T-helper 2 cell (primary cell): ENCODE measurements at places on chromosomes 4 and X.

GRCh38 chr4:36325499-36325898 lies 44.1 kb downstream of the DTHD1 start:
- DNase-seq = no peak

DNA sequence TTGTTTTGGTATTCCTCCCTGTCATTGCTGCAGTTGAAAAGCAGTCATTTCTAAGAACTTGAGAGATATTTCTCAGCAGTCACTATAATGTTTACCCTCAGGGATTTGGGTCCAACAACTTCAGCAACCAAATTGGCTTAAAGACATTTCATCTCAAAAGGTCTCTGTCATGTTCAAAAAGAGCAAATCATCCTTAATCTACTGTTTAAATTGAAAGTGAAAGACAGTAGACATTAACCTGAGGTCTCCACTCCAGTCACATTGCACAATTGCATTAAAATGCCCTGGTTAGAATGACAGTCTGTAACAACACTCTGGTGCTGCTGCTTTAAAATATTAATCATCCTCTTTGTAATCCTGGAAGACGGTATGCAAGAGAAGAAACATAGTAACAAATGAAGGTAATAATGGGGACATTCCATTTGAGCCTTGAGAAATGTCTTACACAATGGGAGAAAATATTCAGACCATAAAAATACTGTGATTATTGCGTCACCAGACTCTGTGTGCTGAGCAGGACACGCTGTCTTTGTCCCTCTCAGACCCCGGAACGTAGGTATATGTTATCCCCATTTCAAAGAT lies 90.2 kb upstream of the UNC5C start:
- DNase-seq = no peak

GRCh38 chr4:86972997-86973396 lies 38.2 kb downstream of the AFF1 start:
- no peak for DNase-seq

DNA sequence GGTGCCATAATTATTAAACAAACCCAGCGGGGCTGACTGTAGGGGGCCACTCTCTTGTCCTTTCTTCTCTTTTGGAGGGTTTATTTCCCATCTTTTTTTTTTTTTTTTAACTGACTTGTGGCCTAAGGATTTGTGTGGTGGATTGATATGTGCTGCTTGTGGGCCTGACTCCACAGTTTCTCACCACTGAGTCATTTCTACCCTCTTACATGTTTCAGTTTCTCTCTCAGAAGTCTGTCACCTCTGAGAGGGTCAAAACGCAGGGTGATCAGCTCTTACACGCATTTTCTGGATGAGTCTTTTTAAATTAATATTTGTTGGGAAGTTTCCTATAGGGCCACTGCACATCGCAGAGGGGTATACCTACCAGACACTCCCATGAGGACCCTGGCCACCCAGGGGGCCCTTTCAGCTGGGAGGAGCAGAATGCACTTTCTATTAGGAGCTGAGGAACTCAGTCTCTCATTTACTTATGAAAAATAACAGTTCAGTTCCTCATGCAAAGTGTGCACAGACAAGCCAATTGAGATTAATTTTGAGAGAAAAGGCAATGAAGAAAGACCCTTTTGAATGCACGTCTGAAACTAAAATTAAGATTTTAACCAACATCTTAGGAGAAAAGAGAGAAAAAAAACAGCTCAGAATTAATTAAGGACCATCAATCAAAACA lies 407.9 kb downstream of the TECRL start:
- DNase-seq = no peak

GRCh38 chr4:14100349-14100748 lies 472.8 kb upstream of the BOD1L1 start:
- DNase-seq = no peak

DNA sequence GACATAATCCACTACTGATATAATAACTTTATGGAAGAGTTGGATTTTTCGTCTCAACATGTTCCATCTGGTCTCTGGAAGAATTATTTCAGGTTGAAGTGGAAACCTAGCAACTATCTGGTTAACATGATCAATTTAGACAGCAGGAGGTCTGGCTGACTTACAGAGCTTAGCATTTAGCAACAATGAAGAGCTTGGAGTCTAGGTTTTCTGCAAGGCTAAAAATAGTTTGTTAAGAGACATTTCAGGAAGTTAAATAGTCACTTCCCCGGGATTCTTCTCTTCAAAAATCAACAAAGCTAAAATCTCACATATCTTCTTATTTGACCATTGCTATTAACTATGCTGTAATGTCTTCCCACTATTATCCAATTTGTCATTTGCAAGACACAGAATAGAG lies 418.6 kb upstream of the DIPK2B start:
- DNase-seq = no peak

GRCh38 chr4:63729519-63729918 lies 679.7 kb downstream of the TECRL start:
- no peak for DNase-seq

DNA sequence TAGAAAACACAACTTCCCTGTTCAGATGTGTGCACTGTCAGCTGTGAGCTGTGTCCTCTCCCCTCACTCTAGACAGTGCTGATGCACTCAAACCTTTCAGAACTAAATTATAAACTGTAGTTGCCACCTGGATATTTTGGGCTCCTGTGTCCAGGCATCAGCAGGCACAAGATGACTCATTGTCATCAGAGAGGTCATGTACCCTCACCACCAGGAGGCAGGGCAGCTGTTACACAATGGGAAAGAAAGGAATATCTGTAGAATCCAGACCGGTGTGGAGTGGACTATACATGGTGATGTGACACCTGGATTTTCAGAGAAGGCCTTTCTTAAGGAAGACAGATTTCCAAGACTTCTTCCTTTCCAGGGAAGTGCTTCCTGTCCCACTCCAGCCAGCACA lies 854.4 kb upstream of the AGA start:
- DNase-seq = no peak

- DNase-seq = no peak
Measured at GRCh38 chrX:23235051-23235450, 99.6 kb upstream of the PTCHD1 start.

- DNase-seq = no peak
Measured at GRCh38 chr4:117328333-117328732, 243.0 kb upstream of the TRAM1L1 start.

DNA sequence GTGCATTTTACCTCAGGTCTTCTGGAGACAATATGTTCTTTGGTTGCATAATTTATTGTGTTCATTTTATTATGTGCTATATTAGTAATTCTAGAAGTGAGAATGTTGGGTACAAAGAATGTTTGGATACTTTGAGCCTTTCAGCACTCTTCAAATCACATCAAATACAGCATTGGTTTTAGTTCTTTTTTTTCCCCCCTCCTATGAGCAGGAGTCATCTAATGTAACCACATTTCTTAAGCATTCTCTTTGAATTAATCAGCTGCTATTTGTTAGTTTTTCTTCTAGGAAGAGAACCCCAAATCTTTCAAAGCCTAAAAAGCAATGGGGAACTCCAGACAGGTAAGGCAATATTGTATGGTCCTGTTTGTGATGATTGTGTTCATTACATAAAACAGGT lies 46.7 kb downstream of the ARL9 start:
- DNase-seq = no peak

DNA sequence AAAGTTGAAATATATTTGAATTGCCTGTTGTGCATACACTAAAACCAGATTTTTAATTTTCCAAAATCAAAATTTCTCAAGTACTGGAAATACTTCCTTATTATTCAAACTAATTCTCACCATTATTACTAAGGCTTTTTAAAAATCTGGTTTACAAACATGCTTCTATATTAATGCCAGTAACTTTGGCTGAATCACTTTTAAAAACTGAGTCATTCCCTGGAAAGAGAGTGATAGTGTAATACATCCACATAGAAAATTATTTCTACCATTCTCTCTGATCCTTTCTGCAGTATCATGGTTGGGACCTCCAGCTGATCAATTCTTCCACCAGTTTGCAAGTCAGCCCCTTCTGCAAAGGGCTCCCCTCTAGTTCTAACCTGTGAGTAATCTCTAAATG lies 165.3 kb upstream of the FAM241A start:
- DNase-seq = no peak

GRCh38 chrX:152899874-152900719 lies 2.2 kb downstream of the ZNF185 start:
- DNase-seq = no peak

DNA sequence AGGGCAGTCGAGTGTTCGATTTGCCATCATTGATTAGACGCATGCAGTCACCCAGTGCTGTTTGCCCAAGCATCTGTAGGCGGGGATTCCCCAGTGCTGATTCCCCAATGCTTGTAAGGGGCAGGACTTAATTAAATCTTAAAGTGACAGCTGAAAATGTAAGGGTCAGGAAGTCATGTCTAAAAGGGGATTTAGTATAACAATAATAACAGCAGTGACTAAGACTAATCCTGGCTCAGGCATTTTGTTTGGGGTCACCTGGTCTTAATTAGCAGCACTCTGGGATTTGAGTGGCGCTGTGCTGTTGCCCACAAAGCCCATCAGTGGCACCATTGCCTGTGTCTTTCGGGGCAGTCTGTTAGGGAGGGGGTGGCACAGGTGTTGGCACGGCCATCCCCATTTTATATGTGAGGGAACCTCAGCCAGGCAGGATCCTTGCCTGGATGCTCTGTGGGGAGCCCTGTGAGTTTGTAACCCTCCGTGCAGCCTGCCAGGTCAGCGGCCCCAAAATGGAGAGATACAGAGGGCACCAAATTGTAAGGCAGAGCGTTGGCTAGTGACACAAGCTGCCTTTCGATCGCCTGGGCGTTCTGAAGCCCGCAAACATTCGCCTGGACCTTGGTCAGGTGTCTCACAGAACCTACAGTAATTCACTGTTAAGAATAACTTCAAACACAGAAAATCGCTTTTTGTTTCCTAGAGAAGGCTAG lies 146.7 kb downstream of the TBL1X start:
- no peak for DNase-seq

- no peak for DNase-seq
Measured at GRCh38 chr4:57137261-57137660, 27.1 kb upstream of the IGFBP7 start.

- no peak for DNase-seq
Measured at GRCh38 chr4:110898290-110898689, 275.4 kb upstream of the PITX2 start.

GRCh38 chr4:24582235-24582832 lies 2.0 kb downstream of the DHX15 start:
- no peak for DNase-seq

- DNase-seq = no peak
Measured at GRCh38 chr4:99190336-99190735, 28.7 kb downstream of the ADH6 start.

DNA sequence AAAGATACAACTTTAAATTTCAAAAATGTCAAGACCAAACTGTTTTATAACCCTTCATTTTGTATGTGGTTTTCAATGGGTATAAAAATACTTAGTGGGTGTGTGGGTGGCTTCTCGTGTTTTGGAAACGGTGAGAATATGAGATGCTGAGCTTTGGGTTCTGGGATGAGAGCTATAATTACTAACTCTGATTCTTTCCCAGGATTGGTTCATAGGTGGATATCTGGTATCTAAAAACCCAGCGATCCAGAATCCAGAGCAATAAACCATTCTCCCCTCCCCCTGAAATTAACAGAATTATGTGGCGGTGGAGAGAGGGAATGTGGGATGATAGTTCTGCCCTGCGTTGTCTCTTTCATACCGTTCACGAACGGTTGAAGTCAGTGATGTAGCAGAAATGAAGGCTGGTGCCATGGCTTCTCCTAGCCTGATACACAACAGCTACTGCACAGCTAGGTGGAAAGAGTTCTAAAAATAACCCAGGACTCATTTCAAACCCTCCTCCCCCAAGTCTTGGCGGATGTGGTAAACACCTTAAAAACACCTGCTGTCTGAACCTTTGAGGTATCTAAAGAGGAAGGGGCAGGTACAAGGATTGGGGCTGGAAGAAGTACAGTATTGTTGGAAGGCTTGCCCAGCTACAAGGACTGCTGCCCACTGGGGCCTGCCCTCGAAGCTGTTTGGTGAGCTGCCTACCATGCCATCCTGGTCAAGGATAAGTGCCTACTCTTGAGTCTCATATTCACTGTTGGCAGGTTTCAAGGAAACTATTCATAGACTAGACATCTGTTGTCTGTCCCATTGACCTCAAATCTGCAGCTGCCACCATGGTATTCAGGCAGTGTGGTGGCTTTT lies 44.5 kb downstream of the SEPTIN11 start:
- no peak for DNase-seq

- DNase-seq = no peak
Measured at GRCh38 chr4:104210420-104210819, 284.3 kb downstream of the CXXC4 start.

DNA sequence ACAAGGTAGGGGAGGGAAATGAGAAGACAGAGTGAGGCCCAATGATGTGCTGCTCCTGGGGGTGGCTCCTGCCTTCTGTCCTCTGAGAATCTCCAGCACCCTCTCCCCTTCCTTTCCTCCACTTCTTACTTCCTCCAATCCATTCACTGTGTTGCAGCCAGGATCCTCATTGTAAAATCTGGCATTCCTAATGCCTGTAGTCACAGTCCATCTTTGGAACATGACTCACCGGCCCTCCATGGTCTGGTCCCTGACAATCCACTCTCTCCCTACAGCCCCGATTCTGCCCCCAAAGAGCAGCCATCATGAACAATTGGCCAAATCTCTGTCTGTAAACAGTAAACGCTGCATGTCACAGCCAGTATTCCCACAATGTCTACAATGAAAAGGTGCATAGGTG lies 72.9 kb downstream of the CLNK start:
- no peak for DNase-seq

DNA sequence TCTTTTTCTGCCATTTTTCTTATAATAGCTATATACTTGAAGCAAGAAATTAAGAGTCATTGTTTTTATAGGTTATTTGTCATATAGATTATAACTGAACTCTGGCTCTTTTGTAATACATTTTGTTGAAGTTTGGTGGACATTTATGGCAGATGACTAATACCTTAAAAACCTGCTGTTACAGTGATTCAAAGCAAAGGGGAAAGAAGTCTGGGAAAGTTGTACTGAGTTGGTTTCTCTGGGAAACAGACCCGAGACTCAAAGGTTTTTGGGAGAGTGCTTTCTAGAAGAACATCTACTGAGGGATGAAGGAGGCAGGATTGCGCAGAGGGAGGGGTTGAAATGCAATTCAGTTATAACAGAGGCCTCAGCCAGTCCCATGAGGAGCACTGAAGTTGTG lies 35.9 kb downstream of the NAP1L5 start:
- DNase-seq = no peak

- DNase-seq = no peak
Measured at GRCh38 chr4:53961351-53961750, 103.1 kb downstream of the CHIC2 start.

GRCh38 chr4:109592367-109592766 lies 32.3 kb downstream of the MCUB start:
- no peak for DNase-seq

DNA sequence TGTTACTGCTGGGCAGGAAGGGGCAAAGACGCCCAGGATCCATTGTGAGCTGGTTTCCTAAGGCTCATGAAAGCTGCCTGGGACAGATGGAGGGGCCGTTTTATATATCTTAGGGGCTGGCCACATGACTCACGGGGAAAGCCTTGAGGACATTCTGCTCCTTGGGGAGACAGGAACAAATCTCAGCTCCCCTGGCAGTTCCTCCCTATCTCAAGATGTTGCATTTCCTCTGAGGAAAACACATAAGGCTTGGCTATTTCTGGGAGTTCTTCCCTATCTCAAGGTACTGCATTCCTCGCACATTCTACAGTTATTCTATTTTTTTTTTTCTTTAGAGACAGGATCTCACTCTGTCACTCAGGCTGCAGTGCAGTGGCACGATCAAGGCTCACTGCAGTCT lies 804.6 kb upstream of the TENM3 start:
- no peak for DNase-seq

GRCh38 chr4:176492646-176493302 lies 173.0 kb downstream of the SPCS3 start:
- DNase-seq = no peak

- DNase-seq = no peak
Measured at GRCh38 chr4:121973816-121974215, 22.0 kb upstream of the TRPC3 start.
